ENCODE measurements at places on chromosomes 12 and 14.

DNA sequence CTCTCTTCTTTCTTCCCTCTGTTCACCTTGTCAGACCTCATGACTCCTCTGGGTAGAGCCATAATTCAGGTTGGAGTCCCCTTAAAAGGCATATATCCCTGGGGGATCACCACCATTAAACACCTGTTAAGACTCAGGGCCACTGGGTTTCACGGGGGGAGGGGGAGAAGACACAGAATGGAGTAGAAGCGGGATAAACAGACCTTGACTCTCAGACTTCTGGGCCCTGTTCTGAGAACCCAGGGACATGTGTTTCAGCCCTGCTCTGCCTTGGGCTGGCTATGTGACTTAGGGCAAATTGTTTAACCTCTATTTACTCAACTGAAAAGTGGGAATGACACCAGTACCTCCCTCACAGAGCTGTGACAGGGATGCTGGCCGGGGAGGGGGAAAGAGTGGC is 4.6 kb downstream of the CDH24 start:
- DNase-seq = no peak

- no peak for DNase-seq
Measured at GRCh38 chr12:119178544-119179334, at the start of gene HSPB8. TSS of gene HSPB8 (plus strand) at chr12:119178931. CDS start at chr12:119179313, 382 bp downstream.

DNA sequence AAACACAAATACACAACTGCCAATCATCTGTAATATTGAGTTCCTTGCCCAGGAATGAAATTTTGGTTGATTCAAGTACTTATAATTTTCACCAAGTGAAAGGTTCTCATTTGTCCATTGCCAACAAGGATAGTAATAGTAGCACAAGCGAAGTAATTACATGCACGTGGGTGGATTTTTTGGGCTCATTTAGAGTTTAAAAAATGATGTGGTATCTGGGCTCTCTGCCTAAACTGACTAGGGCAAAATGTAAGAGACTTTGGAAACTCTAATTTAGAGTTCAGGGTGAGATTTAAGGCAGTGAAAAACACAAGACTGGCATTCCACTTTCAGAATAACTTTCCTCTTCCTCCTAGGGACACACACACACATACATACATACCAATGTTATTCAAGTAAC is 111.7 kb downstream of the MYRFL start:
- no peak for DNase-seq

GRCh38 chr12:84825149-84825548 is 87.5 kb downstream of the SLC6A15 start:
- DNase-seq = no peak

DNA sequence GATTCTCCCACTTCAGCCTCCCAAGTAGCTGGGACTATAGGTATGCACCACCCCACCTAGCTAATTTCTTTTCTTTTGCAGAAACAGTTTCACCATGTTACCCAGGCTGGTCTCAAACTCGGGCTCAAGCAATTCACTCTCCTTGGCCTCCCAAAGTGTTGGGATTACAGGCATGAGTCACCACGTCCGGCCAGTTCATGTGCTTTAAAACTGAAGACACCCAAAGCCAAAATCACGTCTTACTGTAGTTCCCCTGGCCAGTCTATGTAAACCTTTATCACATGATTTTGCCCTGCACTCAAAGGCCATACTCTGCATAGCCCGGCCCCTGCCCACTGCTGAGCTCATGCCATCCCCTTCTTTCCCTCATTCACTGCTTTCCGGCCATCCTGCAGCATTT is 4.5 kb downstream of the ALKBH2 start:
- no peak for DNase-seq

DNA sequence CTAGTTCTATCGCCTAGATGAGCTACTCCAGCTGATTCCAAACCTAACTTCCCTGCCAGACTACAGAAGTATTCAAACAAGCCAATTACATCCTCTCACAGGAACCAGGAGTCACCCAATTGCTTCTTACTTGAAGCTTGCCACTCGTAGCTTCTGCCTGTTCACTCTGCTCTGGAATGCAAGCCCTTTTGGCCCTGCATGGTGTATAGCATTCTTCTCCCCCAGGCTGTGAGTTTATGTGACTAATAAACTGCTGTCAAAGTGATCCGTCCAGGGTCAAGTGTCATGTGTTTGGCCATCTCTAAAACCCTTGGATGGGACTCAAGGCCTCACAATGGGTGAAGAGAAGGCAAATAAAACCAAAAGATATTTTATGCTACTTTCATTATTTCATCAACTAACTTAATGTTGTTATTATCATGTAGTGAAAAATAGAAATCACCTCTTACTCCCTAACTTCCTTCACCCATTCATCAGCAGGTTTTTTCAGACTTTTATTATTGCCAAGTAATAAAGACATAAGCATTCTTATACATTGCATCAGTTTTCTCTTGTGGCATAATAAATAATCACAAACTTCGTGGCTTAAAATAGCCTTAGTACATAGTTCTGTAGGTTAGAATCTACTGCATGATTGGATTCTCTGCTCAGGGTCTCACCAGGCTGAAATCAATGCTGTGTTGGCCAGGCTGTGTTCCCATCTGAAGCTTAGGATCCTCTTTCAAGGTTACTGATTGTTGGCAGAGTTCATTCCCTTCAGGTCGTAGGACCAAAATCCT is 1981.7 kb upstream of the FLRT2 start:
- DNase-seq = no peak

GRCh38 chr12:65941388-65941787 is 117.1 kb downstream of the HMGA2 start:
- DNase-seq = no peak

- DNase-seq = no peak
Measured at GRCh38 chr12:107730618-107731341, 30.2 kb downstream of the PRDM4 start.

DNA sequence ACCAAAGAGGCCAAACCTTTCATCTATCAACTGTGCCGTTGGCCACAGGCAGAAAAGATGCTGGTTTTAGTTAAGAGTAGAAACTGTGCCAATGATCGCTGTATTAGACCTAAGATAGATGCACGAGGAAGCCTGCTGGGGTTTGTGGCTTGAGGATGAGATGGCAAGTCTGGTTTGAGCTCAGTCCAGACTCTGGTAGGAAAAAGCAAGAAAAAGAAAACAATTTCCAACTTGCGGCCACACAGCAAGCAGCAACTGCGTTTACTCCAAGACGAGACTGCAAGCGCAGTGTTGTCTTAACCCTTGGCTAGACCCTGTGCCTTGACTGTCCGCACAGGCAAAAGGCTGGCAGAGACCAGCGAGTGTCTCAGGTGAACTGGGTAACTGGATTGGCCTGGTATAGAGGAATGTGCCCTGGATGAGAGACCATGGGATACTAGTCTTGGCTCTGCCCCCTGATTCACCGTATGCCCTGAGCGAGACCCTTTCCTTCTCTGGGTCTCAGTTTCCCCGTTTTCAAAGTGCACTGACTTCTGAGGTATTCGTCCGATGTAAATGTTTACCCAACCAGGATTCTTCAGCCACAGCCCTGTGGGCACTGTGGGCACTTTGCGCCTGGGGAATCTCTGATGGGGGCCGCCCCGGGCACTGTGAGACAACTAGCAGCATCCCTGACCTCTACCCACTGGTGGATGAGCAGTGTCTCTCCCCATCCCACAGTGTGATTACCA is 113.4 kb downstream of the DICER1 start:
- DNase-seq = no peak

DNA sequence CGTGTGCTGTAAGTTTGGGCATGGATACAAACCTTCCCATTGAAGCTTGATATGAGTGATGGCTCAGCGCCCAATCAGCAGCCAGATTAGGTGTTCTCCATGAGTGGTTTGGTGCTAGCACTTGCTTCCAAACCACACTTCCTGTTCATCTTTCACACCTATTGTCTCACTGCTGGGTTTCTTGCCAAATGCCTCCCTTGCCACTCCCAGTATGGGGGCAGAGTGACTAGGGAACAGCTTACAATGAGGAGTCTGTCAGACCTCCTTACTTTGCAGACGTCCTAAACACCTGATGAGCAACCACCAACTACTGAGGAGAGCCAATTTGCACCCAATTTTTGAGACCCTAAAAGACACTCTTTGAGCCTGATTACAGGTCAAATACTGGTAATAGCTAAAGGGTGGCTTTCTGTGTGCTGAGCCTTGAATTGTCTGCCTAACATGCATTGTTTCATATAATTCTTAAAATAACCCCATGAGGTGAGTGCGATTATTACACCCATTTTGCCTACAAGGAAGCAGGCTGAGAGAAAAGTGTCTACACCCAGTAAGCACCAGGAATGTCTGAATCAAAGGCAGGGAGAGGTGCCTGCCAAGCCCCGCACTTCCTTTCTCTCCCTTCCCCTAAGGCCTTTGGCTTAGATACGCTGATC is 48.4 kb upstream of the FOS start:
- DNase-seq = peak; percentile 58

GRCh38 chr12:69688471-69689427 is 10.4 kb downstream of the BEST3 start:
- DNase-seq = peak; percentile 24

- DNase-seq = no peak
Measured at GRCh38 chr14:31787377-31787776, 226.2 kb downstream of the NUBPL start.

- DNase-seq = no peak
Measured at GRCh38 chr12:54641554-54641953, 6.6 kb downstream of the DCD start.

DNA sequence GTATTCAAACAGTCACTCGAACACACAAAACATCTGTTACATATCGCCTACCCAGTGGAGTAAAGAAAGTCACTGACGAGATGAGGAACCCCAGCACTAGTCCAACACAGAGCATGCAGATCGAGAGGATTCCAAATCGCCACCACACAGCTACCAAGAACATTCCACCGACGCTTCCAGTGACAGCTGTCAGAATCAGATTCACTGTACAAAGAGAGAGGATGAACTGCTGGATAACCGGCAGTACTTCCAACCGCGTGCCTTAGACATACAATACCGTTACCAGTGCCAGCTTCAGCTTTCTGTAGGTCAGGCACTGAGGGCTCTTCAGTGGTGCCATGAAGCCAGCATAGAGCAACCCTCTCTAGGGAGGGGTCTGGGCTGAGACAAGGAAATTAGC is 34.5 kb downstream of the TM7SF3 start:
- no peak for DNase-seq

- DNase-seq = no peak
Measured at GRCh38 chr14:22420598-22421186, 168.3 kb downstream of the DAD1 start.

DNA sequence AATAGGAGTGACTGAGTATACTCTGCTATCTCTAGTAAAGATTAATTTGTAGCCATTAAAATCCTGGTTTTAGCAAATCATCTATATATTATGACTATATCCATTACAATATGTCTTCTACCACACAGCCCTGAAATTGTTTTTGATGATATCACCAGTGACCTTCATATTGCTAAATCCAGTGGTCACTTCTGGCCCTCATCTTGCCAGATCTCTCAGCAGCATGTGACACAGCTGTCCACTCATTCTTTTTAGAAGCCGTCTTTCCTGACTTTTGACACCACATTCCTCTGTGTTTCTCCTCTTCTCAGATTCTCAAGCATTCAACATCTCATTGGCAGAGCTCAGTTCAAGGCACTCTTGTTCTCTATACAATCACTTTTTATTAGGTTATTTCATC is 54.9 kb downstream of the CPNE8 start:
- DNase-seq = no peak

DNA sequence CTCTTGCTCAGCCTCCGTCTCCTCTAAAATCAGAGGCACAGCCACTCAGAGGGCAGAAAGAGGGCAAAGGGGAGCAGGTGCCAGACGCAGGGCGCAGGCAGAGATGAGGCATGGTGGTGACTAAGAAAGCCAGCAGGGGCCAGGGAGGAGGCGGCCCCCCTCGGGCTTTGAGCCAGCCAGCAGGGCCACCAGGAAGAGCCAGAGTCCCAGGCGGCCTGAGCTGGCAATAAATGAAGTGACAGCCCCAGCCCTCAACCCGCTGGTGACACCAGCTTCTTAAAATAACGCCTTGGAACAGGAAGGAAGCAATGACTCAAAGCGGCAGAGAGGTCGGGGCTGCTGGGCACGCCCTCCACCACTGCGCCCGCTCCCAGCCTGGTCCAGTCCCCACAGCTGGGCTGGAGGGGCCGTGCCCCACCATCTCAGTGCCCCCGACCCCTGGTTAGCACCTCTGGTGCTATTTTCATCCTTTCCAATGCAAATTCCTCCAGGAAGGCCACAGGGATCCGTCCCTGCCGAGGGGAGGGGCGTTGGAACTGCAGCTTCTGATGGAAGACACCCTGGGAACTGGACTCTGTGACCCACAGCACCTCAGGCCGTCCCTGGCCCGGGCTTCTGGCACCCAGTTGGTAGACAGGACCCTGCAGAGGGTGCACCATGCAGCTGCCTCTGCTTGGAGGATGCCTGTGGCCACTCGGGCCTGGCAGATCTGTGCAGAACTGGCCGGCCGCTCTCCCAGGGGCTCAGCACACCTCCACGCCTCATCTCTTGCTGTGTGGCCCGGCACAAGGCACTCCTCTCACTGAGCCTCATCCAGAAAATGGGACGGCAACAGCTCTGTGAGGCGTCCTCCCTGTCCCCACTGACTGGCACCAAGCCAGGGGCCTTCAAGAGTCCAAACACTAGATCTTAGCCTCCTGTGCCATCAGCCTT is 113.7 kb downstream of the NCOR2 start:
- DNase-seq = peak; percentile 84

GRCh38 chr12:11564984-11565651 is 84.4 kb upstream of the ETV6 start:
- DNase-seq = no peak

- DNase-seq = no peak
Measured at GRCh38 chr14:83713732-83714131, 1816.2 kb upstream of the FLRT2 start.

DNA sequence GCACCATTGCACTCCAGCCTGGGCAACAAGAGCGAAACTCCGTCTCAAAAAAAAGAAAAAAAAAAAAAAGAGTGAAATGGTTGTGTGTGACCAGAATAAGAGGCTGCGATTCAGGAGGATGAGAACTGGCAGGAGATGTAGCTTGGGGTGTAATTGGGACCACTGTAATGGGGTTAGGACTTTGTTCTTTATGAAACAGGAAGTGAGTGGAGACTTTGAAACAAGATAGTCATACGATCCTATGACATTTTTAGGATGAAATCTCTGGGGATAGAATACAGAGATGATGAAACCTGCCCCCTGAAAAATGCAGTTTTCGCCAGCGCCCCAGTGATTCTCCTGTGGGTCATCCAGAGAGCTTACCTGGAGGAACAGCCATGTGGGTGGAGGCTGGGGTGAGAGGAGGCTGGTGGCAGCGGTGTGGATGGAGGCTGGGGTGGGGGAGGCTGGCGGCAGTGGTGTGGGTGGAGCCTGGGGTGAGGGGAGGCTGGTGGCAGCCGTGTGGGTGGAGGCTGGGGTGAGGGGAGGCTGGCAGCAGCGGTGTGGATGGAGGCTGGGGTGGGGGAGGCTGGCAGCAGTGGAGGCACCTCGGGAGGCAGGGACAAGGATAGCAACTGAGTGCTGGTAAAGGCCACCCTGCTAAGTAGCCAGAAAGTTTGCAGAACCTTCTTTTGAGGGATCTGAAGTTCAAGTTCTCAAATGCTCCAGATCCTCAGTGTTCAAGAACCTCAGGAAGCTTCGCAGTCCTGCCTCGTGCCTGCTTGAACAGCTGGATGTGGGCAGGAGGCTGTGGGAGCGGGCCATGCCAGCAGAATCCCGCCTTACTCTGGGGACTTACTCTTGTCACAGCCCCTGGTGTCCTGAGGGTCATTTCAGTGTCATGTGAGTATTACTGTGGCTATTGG is 20.2 kb downstream of the FBXL14 start:
- no peak for DNase-seq

GRCh38 chr12:6786416-6787094 is 2.8 kb upstream of the CD4 start:
- DNase-seq = no peak

All from activated naive CD8-positive, alpha-beta T cell treated with anti-CD3 and anti-CD28 coated beads for 36 hours (primary cell).